ENCODE measurements at places on chromosomes 13 and 19.

GRCh38 chr19:1130771-1131717 is 27.2 kb downstream of the GPX4 start:
- peak; percentile 26 for ATAC-seq

- ATAC-seq: no peak
These were observed 77.5 kb upstream of the MIR17HG start for GRCh38 chr13:91270031-91270430.

GRCh38 chr13:31538067-31539042 is 201.0 kb upstream of the RXFP2 start:
- peak; percentile 75 for ATAC-seq

DNA sequence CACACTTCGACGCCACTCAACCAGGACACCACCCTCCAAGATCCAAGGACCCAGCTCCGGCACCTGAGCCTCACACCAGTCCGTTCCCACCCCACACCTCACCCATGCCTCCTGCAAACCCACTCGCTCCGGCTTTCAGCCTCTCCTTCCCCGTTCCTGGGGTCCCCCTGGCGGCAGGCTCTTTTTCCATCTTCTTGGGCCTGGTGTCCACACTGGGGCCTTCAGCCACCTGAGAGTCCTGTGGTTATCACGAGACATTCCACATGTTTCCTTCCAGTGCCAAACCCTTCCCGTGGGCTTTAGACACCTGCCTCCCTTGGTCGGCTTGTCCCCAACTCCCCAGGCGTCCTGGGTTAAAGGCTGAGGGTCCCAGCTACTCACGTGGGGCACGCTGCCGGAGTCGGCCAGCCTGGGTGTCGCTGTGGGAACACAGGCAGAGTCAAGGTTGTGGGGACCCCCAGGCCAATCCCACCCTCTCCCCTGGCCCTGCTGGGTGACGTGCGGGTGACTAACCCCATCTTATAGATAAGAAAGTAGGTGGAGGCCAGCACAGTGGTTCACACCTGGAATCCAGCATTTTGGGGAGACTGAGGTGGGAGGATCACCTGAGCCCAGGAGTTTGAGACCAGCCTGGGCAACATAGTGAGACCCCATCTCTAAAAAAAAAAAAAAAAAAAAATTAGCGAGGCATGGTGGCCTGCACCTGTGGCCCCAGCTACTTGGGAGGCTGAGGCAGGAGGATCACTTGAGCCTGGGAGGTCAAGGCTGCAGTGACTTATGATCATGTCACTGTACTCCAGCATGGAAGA is 1.9 kb downstream of the JSRP1 start:
- peak; percentile 31 for ATAC-seq

DNA sequence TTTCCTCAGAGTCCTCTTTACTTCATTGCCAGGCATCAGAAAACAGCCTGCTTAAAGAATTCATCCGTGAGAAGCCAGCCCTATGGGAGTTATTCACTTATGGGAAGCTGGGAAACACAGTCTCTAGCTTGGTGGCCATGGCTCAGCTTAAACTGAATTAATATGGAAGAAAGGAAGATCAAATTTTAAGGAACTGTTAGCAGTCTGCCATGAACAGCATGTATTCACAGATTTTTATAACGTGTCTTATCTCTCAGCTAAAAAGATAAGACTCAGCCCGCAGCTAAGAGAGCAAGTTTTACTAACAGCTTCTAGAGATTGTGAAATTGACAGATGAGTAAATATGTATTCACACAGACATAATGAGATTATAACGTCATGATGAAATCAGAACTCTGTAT is 253.7 kb upstream of the RXFP2 start:
- ATAC-seq: no peak

DNA sequence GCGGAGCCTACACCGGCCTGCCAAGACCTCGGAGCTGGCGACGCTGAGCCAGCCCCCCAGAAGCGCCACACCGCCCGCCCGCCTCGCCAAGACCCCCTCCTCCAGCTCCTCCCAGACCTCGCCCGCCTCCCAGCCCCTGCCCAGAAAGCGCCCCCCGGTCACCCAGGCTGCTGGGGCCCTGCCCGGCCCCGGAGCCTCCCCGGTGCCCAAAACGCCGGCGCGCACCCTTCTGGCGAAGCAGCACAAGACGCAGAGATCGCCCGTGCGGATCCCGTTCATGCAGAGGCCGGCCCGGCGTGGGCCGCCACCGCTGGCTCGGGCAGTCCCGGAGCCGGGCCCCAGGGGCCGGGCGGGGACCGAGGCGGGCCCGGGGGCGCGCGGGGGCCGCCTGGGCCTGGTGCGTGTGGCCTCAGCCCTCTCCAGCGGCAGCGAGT is 10.2 kb downstream of the C19orf25 start:
- ATAC-seq: no peak

GRCh38 chr19:13018035-13018914 is 23.0 kb downstream of the NFIX start:
- no peak for ATAC-seq

GRCh38 chr13:27619728-27620376 is 477 bp downstream of the LNX2 start:
- ATAC-seq: peak; percentile 39

DNA sequence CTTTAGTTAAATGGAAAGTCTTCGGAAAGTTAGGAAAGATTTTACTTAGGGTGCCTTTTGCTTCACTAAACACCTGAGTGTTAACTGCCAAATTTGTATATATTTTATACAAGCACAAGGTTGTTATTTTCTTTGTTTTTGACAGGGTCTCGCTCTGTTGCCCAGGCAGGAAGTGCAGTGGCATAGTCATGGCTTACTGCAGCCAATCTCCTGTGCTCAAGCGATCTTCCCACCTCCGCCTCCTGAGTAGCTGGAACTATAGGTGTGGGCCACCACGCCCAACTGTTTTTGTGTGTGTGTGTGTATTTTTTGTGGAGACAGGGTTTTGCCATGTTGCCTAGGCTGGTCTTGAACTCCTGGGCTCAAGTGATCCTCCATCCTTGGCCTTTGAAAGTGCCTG is 16.2 kb downstream of the KCTD4 start:
- ATAC-seq: no peak

DNA sequence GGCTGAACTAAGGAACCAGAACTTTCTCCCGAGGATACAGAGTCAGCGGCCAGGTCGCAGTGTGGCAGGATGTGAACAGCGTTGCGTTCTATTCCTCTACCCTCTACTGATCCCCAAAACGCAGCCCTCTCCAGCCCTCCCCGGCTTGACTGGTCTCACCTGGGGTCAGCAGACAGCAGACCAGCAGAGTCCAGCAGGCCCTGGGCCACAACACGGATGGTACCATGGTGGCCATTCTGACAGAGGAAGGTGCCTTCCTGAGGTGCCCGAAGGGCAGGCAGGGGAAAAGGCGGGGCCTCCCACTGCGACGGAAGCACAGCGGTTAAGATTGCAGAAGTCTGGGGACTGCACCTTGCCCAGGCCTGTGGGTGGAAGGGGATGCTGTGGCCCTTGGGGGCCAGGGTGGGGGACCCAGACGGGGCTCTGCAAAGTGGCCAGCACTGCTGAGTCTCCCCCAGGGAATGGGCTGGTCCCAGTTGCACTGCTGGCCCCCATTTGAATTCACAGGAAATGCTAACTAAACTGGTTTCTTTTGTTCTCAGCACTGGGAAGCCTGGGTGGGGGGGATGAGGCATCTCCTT is at the start of gene ICAM3:
Gene ICAM3 (minus strand): TSS at position 245 of the 581 bp plus-strand sequence. CDS start 10 bp downstream, at position 235.
- ATAC-seq: no peak

DNA sequence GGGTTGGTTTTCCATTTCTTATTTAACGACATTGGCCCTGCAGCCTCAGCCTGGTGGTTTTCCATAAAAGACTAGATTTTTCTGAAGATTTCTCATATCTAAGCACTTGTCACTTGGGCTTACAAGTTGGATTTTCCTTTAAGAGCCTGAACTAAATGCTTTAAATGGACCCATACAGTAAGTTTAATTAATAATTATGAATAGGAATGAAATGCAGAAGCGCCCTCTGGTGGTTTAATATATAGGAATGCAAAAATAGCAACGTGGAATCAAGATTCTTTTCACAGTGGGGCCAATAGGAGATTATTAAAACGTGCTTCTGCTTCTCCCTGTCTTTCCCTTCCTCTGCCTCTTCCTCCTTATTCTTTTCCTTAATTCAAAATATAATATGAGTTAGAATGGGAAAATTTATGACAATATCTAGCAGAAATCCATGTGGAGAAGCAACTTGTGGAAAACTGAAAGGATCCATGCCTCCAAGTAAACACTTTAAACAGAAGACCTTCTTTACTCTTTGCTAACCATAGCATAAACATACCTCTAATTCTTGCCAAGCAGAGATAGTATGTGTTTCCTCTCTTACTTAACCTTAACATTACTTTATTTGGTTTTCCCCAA is 324.0 kb downstream of the GPC5 start:
- no peak for ATAC-seq

GRCh38 chr13:29436291-29436690 is 159.2 kb downstream of the SLC7A1 start:
- no peak for ATAC-seq

DNA sequence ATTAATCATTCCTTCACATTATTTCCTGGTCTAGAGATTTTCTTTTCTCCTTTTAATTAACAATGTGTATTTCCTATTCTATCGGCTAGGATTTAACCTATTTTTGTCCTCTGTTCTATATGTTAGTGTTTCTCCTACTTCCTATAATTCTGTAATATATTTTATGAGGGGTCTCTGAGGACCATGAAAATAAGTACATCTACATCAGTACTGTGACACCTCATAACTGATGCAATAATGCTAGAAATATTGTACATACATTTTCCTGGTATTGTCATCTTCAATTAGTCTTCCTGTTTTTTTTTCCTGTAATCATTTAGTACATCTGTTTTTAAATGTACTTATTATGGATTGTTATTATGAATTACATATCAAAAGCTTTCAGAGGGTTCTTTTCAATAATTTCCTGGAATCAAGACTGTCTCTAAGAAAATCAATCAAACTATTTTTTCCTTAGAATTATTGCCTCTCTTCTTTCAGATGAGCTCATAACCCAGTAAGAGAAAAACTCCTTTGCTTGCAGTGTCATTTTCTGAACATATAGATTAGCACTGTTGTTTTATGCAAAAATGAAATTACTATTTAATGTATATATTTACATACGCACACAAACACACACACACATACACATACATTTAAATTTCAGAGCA is 1004.3 kb downstream of the SLITRK5 start:
- ATAC-seq: peak; percentile 71

GRCh38 chr13:94896238-94896637 is 183.9 kb upstream of the SOX21 start:
- ATAC-seq: no peak

GRCh38 chr13:70644052-70644451 is 535.8 kb upstream of the KLHL1 start:
- ATAC-seq: no peak

- peak; percentile 87 for ATAC-seq
These were observed 93.4 kb downstream of the FLT1 start for GRCh38 chr13:28401303-28402056.

GRCh38 chr13:52361225-52361624 is 44.7 kb downstream of the THSD1 start:
- no peak for ATAC-seq

GRCh38 chr13:48731957-48732569 is 78.3 kb downstream of the CYSLTR2 start:
- ATAC-seq: peak; percentile 82

Data from motor neuron (in vitro differentiated cells).